Stimulated activated CD8-positive, alpha-beta memory T cell treated with anti-CD3 and anti-CD28 coated beads, Interleukin-4, amount 100 ng/mL, for 24 hours (primary cell): ENCODE measurements at places on chromosomes 3 and 15.

DNA sequence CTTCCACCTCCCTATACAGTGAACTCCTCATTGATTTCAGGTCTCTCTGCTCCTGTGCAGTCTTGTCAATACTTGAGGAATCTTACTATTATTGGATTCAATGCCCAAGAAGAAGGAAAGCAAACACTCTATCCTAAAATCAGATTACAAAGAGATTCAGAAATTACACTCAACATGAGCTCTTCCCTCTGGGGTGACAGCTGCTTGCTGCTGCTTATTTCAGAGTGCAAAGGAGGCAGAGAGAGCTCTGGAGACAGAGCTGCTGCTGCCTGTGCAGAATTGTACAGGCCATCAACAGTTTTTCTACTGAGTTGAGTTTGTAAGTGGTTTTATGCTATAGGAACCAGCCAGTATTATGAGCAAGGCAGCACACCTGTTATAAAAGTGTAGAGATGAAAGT, 7.1 kb downstream of the RYR3 start:
- no peak for DNase-seq

GRCh38 chr15:38176155-38176554, 76.5 kb upstream of the SPRED1 start:
- no peak for DNase-seq

DNA sequence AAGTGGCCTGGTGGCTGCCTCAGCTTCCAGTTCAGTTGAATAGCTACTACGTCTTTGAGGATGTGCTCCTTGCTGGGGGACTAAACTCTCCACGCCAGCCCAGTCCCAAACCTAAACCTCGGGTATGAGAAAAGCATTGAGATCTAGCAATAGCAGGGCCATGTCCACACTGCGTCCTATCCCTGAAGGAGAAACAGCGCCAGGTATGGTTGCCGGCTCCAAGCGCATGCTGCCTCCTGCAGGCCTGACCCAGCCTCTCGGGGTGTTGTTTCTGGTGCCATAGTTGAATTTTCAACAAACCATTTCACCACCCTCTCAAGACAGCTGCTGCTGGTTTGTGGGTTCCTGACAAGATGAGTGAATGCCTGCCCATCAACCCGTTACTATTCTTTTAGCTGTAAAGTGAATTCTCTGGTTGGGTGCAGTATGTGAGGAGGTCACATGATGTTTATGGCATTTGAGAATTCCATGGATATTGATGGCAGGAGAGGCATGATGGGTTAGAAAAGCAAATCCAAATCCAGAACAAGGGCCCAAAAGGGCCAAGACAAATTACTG, 13.0 kb upstream of the SLC28A1 start:
- DNase-seq = no peak

- DNase-seq = no peak
Measured at GRCh38 chr3:16801223-16801622, 83.5 kb upstream of the PLCL2 start.

GRCh38 chr3:30826531-30826942, 67.9 kb downstream of the GADL1 start:
- no peak for DNase-seq

- no peak for DNase-seq
Measured at GRCh38 chr3:9208605-9209152, 40.8 kb downstream of the SRGAP3 start.

DNA sequence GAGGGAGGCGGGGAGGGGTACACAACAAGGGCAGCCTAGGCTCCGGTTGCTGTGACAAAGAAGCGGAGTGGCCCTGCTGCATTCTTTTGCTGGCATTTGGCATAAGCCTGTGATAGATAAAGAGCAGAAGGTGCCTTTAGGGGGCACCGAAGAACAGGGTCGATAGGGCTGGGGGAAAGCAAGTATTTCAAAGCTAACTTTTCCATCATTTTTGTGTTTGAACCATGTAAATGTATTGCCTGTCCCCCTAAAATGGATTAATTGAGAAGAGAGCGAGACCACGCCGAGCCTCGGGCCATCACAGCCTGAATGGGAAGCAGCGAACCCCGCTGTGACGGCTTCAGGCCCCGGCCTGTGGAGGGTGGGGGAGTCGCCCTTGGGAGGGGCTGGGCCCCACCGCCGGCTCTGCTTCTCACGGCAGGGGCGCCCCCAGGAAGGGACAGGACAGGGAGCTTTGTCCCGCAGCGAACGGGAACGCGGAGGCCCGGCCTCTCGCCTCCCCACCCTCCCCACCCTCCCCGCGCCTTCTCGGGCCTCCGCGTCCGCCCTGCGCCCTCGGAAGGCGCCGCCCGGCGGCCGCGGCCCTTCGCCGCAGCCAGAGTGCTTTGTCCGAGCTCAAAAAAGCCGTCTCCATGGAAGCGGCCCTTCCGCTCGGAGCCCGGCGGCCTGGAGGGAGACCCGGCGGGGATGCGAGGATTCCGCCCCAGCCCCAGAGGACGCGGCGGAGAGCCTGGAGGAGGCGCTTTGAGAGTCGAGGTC, 32.4 kb upstream of the ALDH1L1 start:
- no peak for DNase-seq

GRCh38 chr3:104514776-104515175, 851.9 kb upstream of the ALCAM start:
- DNase-seq = no peak

DNA sequence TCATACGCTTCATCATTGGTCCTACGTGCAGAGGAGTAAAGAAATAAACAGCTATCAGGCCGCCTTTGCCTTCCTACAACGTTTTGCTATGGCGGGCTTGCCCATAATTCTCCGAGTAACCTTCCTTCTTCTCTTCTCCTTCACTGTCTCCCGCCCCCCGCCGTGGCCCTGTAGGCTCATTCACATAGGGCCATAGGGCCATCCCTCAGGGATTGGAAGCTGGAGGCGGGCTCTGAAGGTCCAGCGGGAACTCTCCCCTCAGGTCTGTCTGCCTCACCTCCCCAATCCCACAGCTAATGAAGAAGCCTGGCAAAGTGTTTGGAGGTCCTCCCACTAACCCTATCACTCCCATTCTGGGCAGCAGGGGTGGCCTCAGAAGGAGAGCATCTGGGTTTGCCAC, 43.6 kb downstream of the SEMA5B start:
- no peak for DNase-seq

GRCh38 chr3:147945968-147946519, 536.9 kb downstream of the ZIC1 start:
- DNase-seq = no peak

DNA sequence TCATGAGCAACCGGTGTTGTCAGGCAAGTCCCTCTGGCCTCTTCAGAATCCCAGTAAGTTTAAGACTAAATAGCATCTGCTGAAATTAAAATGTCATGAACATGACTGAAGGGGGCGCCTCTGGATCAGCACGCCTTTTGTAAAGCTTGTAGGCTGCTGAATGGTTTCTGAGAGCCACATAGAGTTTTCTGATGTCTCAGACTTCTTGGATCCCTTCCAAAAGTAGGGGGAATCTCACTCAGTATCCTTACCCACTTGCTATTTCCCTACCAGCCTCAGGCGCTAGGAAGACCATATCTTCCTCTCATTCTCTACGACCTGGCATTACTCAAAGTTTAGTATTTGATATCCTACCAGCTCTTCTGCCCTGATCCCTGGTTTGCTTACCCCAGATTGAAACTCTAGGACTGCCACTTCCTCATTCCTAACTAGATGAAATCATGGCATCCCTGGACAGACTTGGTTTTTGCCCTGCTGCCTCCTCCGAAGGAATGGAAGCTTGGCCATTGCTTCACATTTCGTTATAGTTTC, 62.7 kb upstream of the CD47 start:
- DNase-seq = peak; percentile 30

GRCh38 chr15:84761607-84762131, 13.3 kb downstream of the ZNF592 start:
- DNase-seq = no peak

- DNase-seq = no peak
Measured at GRCh38 chr15:88624156-88624970, 3.2 kb downstream of the AEN start.

DNA sequence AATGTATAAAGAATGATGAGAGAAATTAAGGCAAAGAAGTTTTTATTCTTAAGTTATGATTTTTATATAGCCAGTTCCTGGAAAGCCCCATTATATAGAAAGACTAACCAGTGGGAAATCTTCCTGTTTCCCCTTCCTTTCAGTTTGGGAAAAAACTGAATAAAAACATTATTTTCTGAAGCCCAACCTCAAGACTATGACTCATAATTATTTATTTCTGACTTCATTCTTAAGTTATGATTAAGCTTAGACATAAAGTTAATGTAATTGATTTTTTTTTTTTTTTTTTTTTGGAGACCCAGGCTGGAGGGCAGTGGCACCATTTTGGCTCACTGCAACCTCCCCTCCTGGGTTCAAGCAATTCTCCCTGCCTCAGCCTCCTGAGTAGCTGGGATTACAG, 55.8 kb downstream of the TRPC1 start:
- no peak for DNase-seq

DNA sequence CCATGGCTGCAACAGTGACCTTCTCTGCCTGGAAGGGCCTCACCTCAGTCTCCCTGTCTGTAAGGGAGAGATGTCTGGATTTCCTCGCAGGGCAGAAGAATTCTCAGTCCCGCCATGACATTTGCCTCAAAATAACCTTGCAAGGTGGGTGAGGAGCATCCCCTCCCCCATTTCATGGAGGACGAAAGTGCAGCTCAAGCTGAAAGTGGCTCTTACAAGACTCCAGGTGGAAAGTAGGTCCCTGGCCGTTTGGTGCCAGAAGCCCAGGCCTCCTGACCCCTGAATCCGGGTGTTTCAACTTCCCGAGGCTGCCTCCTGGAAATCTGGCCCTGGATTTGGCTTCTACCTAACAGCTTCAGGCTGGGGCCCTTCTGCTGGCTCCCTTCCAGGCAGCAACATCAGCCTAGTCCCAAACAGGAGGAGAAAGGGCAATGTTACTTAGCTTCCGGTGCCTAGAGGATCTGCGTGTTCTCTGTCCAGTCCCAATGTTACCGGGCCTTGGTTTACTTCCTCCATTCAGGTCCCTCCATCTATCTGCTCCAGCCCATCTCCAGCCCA, 769 bp upstream of the CSPG4 start:
- DNase-seq = no peak

DNA sequence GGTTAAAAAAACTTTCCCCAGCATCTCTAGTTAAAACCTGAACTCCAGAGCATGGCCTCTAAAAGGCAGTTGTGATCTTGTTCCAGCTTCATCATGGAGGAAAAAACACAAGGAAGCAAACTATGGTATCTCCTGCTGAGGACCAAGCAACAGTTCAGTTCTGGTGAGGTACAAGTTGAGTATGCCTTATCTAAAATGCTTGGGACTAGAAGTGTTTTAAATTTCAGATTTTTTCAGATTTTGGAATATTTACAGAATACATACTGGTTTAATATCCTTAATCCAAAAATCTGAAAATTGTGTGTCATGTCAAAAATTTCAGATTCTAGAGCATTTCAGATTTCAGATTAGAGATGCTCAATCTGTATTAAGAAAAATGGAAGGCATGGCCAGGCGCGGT, 9.7 kb downstream of the DBR1 start:
- no peak for DNase-seq

- no peak for DNase-seq
Measured at GRCh38 chr3:140559546-140559945, 118.3 kb upstream of the TRIM42 start.

- no peak for DNase-seq
Measured at GRCh38 chr3:183061391-183062172, 37.7 kb downstream of the MCCC1 start.

DNA sequence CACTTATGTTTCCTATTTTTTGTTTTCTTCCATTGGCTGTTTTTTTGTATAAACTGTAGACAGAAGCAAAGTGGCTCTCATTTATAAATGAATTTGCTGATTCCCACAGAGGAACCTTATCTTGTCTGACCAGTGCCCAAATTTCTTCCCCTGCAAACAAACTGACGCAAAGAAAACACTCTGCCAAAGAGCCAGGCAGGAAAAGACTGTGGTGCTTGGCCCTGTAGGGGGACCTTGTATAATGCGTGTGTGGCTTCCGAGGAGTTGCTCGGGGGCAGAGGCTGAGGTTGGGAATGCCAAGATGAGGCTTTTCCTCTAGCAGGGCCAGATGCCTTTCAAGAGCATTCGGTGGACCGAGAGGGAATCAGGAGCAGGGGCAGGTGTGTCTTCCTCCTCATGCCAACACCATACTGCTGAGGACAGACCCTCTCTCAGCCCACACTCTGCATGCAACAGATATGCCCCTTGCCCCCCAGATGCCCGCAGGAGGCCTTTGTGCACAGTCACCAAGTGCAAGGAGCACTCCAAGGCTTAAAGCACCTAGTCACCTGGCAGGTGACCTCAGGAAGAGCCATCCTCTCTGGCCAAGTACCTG, 104.3 kb upstream of the ABHD17C start:
- DNase-seq = no peak

DNA sequence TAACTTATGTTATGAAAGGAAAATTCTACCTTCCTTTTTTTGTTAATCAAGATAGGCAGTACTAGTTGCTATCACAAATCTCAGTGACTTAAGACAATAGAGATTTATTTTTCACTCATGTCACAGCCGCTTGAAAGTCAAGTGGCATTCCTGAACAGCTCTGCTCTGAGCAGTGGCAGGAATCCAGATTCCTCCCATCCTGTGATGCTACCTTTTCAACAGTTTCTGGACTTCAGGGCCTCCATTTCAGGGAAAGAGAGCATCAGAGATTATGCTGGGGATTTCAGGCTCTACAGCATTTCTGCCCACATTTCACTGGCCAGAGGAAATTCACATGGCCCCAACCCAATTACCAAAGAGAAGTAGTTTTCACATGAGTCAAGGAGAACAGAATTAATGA, 83.4 kb downstream of the IL1RAP start:
- no peak for DNase-seq

GRCh38 chr15:61841466-61841865, 218.8 kb downstream of the VPS13C start:
- DNase-seq = no peak

GRCh38 chr3:146715170-146715569, 110.0 kb upstream of the PLSCR5 start:
- DNase-seq = no peak

- DNase-seq = no peak
Measured at GRCh38 chr3:53974324-53974723, 82.7 kb upstream of the SELENOK start.

DNA sequence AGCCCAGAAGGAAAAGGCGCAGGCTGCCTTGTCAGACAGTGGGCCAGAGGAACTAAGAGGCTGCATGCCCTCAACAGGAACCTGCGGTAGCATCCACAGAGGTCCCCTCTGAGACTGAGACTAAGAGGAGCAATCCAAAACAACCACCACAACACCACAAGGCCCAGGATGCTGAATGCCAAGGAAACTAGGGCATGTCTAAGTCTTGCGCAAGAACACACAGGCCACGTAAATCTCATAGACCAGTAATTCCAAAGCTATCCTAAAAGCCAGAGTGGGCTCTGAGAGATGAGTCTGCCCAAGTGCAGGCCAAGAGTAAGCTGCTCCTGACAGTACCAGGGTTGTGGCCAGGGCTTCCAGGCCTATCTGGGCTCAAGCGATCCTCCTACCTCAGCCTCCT, 12.9 kb downstream of the MON1A start:
- no peak for DNase-seq
